ENCODE measurements at places on chromosomes 6 and 20.

- DNase-seq, result no peak
Measured at GRCh38 chr6:81999270-81999669, 246.8 kb upstream of the TENT5A start.

DNA sequence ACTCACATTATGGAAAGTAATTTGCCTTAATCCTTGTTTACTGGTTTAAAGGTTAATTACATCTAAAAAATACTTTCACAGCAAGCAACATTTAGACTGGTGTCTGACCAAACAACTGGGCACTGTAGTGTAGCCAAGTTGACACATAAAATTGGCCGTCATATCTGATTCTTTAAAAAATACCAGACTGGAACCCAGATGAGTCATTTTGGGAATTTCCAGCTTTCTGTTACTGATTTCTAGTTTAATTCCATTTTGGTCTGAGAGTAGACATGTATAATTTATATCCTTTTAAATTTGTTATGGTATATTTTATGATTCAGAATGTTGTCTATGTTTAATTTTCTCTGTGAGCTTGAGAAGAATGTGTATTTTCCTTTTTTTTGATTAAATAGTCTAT lies 44.1 kb downstream of the SCP2D1 start:
- no peak for DNase-seq

DNA sequence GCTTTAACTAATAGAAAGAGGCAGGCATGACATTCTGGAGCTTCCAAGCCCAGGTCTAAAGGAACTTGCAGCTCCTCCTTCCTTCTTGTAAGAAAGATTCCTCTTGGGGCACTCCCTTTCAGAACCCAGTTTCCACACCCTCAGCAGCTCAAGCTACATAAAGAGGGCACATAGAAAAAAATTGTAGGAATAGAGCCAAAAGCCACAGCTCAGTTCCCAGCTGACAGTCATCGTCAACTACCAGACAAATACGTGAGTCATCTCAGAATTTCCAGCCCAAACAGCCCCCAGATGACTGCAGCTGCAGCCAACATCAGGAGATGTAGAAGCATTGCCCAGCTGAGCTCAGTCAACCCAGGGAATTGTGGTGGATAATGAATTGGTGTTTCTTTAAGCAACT lies 349.8 kb upstream of the ARID1B start:
- no peak for DNase-seq

DNA sequence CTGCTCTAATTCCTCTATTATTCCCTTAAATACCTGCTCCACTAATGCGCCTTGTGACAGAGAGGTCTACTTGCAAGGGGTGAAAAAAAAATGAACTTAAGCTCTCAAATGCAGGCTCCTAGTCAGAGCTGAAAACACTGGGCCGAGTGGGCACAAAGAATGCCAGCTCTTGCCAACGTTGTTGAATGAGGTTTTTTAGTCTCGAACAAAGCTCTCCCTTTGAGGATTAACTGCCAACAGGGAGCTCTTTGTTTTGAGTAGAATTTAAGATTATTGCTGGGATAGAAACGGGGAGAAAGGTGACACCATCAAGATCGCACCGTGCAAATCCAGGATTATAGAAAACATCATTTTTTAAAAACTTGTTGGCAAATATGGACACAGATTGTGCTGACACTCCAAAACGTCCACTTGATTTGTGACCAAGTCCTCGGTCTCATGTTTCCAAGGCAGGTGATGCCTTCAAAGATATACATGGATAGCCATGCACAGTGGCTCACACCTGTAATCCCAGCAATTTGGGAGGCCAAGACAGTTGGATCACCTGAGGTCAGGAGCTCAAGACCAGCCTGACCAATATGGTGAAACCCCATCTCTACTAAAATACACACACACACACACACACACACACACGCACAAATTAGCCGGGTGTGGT lies 163.2 kb downstream of the BMP7 start:
- no peak for DNase-seq
